ENCODE measurements at places on chromosomes 3 and 15.

GRCh38 chr15:38163658-38164057 lies 89.0 kb upstream of the SPRED1 start:
- no peak for DNase-seq

DNA sequence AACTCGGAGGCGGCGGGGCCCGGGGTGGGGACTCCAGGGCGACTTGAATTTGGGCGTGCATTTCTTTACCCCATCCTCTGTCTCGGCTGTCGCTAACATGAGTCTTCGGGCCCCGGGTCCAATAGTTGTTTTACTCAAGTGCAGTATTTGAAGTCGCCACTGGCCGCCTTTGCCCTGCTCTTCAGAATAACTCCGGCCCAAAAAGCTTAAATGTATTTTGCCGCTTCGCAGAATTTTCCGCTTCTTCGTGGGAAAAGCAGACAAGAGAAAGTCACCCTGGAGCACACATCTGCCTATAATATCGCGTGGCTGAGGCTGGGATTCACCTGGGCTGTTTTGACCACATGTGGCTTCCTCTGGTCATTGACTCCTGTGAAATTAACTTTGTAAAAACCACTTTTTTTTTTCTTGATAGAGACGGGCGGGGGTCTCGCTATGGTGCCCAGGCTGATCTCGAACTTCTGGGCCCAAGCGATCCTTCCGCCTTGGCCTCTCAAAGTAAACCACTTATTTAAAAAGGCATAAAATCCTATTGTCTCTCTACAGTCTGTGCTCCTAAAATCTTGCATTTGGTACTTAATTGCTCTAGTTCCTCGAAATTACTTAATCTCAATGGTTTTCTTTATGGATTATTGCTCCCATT lies 676 bp downstream of the CNOT10 start:
- no peak for DNase-seq

GRCh38 chr3:177574222-177574856 lies 377.1 kb upstream of the TBL1XR1 start:
- no peak for DNase-seq

DNA sequence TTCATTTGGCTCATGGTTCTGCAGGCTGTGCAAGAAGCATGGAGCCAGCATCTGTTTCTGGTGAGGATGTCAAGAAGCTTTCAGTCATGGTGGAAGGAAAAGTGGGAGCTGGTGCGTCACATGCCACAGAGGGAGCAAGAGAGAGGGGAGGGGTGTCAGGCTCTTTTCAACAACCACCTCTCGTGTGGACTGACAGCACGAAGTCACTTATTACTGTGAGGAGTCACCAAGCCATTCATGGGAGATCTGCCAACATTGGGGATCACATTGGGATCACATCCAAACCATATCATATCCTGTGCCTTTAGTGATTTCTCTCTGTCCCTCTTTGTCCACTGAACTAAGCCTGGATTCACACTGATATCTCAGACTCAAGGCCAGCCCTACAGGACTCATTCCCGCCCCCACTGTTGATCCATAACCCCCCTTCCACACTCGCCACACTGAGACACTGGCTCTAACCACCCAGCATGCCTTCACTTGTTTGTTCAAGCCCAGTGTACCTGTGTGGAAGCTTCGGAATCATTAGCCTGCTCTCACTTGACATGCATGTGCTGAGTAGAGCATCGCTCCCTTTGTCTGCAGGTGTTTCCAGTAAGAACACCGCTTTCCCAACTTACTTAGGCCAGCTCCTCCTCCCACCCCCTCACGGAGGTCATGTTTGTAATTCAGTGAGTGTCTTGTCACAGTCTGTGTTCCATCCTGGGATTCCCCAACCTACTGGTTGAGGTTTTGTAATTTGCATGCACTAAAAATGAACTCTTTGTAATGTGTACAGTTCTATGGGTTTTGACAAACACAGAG lies 132.2 kb downstream of the KLF13 start:
- peak; percentile 66 for DNase-seq

GRCh38 chr3:48881652-48882114 lies 17.0 kb downstream of the SLC25A20 start:
- no peak for DNase-seq

- no peak for DNase-seq
Measured at GRCh38 chr3:139173372-139174108, 128.8 kb upstream of the PRR23C start.

DNA sequence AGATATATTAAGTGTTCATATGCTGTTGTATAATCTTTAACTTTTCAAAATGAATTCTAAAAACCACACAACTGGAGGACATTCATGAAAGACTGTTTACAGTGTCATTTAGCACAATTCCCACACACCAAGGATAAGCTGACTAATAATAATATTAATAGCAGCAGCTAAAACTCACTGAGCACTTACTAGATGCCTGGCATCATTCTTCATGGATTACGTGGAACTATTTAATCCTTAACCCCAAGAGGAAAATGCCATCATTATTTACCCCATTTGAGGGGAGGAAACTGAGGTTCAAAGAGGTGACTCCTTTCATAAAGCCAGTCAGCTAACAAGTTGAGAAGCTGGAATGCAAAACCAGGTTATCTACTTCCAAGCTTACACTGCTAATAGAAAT lies 77.0 kb downstream of the TMEM108 start:
- DNase-seq: no peak

DNA sequence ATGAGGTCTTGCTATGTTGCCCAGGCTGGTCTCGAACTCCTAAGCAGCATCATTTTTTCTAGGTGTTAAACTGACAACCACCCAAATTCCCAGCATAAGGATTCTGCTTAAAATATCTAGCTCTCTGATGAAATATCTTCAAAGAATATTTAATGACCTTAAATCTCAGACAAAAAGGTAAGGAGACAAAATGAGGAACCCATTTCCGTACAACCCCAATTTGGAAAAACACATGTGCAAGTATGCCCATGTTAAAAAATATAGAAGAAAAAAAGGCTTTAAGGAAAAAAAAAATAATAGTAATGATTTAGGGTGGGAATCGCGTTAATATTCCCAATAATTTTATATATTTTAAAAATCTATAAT lies 1.4 kb upstream of the SACM1L start:
- no peak for DNase-seq

DNA sequence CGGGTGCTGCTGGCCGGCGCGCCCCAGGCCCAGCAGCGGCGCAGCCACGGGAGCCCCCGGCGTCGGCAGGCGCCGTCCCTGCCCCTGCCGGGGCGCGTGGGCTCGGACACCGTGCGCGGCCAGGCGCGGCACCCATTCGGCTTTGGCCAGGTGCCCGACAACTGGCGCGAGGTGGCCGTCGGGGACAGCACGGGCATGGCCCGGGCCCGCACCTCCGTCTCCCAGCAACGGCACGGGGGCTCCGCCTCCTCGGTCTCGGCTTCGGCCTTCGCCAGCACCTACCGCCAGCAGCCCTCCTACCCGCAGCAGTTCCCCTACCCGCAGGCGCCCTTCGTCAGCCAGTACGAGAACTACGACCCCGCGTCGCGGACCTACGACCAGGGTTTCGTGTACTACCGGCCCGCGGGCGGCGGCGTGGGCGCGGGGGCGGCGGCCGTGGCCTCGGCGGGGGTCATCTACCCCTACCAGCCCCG lies 777 bp downstream of the LOXL1 start:
- peak; percentile 42 for DNase-seq

GRCh38 chr15:41116116-41116961 lies at the start of gene INO80:
Gene INO80 (minus strand): TSS chr15:41116280. CDS start chr15:41096310, 19,970 bp downstream.
- peak; percentile 95 for DNase-seq

DNA sequence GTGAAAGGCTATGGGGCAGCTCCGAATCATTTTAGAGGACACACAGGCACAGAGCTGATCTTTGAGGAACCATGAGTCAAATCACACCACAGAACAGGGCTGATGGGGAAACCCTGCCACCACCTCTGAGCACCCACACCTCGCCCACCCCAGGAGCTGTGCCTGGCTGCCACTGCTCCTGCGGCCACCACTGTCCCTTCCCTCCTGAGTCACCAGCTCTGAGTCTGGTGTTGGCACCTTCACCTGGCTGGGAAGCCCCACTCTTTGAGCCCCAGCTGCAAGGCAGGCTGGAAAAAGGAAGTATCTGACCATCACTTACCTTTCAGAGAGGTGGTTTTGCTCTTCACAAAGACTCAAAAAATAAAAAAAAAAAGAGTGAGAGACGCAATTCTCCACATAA lies 63.6 kb upstream of the MEF2A start:
- DNase-seq: peak; percentile 15

GRCh38 chr3:88005066-88005465 lies 53.7 kb downstream of the CGGBP1 start:
- no peak for DNase-seq

GRCh38 chr3:27487383-27487782 lies 3.2 kb upstream of the SLC4A7 start:
- DNase-seq: no peak

DNA sequence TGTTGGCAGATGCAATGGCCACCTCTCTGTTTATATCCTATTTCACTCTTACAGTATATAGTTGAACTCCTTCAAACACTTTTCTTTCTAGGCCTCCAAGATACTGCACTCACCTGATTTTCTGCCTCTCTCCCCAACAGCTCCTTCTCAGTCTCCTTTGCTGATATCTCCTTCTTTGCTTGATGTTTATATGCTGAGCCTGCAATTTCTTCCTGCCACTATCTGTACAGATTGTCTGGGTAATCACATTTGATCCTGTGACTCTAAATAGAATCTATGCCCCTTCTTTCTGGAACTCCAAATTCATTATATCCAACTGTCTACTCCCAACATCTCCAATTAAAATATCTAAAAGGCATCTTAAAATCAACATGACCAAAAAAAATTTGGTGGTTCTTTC lies 165.5 kb upstream of the PFN2 start:
- no peak for DNase-seq

DNA sequence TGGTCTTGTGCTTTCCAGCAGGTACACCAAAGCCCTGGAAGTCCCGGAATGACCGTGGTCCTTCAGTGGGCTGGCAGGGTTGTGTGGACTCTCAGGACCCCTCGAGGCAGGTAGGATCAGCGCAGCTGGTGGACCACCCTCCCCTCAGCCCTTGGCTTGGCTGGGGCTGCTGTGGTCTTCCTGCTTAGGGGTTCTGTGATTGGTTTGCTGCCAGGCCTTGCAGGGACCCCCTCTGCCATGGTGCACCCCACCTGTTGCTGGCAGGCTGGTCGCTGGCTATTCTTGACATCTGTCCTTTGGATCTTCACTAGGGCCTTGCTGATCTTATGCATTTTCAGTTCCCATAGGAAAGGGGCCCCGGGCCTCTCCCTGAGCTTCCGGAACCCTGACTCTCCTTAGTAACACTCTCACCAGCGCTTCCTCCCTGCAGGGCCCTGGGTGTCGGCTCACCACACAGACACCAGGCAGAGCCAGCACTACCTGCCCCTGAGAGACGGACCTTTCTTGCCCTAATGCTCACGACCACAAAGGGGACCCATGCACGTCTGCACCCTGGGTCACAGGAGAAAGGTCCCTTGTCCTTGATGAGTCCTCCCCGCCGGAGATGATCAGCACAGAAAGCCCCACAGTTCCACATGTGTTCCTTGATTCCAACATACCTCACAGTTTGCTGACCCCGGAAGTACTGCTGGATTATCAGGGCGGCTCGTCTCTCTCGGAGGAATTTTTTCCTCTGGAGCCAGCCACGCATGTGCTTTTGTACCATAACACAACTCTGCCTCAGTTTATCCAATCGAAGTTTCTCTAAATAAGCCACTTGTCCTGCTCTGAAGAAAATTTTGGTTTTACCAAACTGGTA lies 51.7 kb downstream of the MYO5C start:
- no peak for DNase-seq

DNA sequence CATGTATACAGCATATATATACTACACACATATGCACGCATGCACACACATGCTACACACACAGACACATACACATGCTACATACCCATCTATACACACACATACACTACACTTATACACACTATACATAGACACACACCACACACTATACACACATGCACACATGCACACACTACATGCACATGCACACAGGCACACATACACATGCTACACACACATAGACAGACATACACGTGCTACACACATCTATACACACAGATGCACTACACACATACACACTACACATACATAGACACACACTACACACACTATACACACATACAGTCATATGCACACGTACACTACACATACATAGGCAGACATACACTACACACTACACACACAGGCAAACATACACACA lies 51.2 kb upstream of the PRR20G start:
- DNase-seq: no peak

- DNase-seq: no peak
Measured at GRCh38 chr3:144275005-144275404, 303.4 kb downstream of the DIPK2A start.

- no peak for DNase-seq
Measured at GRCh38 chr3:126485176-126485897, 9.6 kb upstream of the ZXDC start.

GRCh38 chr3:185667574-185667973 lies 81.5 kb downstream of the SENP2 start:
- DNase-seq: no peak

GRCh38 chr3:51510996-51511395 lies 11.2 kb upstream of the DCAF1 start:
- no peak for DNase-seq

DNA sequence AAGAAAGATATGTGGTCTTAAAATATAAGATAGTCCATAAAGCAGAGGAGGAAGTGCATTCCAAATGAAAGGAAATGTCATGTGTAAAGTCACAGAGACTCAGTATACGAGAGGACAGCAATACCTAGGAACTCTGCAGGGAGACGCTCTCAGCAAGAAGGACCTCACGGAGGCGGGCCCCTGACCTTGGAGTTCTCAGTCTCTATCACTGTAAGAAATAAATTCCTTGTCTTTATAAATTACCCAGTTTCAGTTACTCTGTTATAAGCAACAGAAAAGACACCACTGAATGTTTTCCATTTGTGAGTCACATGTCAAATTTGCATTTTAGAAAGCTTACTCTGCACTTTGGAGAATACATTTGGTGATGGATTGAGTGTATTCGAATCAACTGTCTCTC lies 140.6 kb downstream of the GBE1 start:
- DNase-seq: no peak

DNA sequence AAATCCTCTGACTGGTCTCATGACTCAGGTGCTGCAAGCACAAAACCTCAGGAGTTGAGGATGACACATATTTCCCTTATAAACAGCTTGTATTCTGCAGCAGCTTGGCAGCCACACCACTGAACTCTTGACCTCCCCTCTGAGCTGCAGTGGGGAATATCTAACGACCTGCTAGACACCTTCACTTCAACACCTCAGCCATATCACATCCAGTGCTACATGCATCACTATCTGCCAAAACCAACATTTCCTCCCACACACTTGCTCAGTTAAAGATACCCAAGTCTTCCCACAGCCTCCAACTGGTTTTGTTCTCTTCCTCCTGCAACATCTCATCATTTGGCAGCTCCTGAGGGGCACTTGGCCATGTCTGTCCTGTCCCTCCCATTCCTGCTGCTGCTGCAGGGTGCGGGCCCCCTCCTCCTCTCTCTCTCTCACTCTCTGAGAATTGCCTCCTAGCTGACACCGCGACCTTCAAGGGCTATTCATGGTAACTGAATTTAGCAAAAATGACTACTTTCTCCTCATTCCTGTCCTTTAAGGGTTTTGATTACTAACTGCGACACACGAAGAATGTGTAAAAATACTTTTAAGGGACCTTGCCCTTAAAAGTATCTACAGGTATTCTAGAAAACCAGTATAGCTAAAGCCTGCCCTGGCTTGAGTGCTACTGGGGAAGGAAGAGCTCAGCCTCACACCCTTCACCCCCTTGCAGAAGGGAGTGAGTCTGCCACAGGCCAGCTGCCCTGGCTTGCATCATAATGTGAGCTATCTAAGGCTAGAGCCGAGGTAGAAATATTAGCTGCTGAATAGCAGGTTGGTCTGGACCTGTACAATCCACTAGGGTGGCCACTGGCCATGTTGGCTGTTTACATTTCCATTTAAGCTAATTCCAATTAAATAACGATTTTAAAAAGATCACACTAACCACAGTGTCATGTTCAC lies 5.0 kb upstream of the CCR9 start:
- peak; percentile 37 for DNase-seq

GRCh38 chr15:70453766-70454165 lies 309.6 kb downstream of the UACA start:
- no peak for DNase-seq
